Left forelimb (tissue), 1 donor: ENCODE measurements at places on chromosomes 7 and 10.
A peak's percentile ranks its signal among the peaks of the same experiment; 100 is the strongest.

DNA sequence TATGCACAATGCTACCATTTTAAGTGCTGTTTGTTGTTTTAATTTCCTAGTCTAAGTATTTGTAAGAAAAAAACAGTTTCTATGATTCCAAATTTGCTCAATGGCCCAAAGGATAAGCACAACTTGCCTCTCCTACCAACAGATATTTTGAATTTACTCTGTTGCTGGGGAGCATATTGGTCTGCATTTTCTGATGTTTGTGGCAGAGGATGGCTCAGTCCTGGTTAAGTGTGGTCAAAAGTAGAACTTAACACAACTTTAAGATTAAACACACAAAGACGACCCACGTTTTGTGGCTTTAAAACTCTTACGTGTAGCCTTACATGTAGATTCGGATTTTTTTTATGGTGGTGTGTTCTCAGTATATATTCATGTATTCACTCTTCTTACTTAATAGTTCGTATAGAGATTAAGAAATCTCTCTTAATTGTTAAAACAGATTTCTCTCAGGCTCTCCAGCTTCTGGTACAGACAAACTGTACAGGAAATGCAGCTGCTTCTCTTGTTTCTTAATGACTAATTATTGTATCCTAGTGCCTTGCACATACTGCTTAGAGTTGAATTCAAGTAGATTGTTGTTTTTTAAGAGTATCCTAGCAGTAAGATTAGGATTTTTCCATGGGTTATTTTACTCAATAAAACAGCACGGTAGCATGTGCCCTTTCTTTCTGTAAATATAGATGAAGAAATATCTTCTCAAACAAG is 86.2 kb downstream of the GPR85 start:
- no peak for DNase-seq

- DNase-seq: no peak
Measured at GRCh38 chr10:5168897-5169420, 16.0 kb downstream of the AKR1C8 start.

DNA sequence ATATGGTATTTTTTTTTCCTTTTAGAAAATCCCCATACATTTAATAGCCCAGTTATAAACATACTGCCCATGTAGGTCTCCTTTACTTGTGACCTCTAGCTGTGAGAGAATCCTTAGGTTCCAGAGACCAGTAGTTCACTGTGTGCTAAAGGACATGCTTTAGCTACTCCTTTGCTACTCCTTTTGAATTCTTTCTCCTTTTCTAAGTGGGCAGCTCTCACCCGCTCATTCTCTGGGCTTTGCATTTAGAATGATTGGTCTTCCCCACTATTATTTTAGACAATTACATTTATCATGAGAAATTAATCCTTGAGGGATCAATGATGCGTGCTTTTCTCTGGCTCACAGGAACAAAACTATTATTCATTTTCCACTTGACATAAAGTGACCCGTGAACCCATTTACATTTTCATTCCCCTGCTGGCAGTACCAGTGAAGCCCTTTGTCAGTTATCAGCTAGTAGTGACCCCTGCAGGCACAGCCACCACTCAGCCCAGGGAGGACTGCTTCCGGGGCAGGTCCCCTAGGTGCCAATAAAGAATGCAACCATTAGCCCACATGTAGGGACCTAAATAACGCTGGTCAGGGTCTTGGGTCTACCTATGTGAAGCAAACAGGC is 844.3 kb downstream of the CNTNAP2 start:
- DNase-seq: no peak

GRCh38 chr7:150852371-150852905 is at the start of gene AOC1:
Gene AOC1 (plus strand): TSS chr7:150852517. CDS start chr7:150856471, 3,954 bp downstream.
- DNase-seq: no peak

GRCh38 chr10:34811126-34811967 is 3.7 kb downstream of the PARD3 start:
- no peak for DNase-seq

- DNase-seq: no peak
Measured at GRCh38 chr7:117195361-117196029, 127.4 kb downstream of the WNT2 start.

DNA sequence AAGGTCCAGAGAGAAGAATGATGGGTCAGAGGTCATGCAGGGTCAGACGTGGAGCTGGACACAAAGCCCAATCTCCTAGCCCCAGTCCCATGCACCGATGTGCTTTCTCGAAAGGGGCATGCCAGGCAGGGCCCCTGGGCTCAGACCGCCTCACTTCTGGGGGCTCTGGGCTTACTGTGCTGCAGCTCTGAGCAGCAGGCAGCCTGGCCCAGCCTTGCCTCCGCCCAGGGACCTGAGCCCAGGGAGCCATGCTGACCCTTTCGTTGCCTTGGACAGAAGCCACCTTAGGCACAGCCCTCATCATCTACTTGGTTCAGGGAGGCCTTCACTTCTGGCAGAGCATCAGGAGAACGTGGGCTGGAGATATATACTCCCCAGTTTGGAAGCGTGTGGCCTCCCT is 161.2 kb downstream of the GRK5 start:
- no peak for DNase-seq

DNA sequence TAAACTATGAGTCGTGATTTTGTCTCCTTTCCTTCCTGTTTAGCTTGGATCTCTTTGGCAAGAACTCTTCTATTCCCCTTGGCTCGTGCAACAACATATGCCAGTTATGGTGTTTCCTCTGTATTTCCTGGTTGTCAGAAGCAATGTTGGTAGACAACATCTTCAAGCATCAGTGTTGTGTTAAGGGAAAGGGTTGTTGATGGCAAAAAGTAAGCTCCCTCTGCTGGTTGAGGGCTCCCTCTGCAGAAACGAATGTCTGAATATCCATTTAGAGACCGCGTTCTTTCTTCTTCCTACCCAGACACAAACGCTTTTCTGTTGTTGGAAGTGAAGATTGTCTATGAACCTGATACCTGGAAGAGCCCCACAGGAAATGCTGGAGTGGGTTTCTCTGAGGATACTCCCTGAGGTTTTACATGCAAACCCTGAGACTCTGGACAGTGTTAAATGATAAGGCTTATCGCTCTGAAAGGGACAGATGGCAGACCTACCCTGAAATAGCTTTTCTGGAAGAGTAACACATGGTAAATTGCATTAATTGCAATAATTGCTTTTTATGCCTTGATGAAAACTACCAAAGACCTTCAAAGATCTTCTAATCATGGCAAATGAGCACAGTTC is 23.5 kb upstream of the C1QL3 start:
- DNase-seq: no peak

DNA sequence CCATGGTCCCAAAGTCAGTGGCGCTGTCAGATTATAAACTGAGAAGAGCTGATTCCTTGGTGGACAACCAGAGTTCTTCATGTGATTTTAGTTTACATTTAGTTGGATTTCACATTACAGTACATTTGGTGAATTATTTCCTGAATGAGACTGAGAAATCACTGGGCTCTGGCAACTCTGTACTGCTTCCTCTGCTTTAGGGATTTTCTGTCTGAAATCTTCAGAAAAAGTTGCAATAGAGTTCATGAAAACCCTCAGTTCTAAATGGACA is 242.6 kb downstream of the BICC1 start:
- DNase-seq: no peak

DNA sequence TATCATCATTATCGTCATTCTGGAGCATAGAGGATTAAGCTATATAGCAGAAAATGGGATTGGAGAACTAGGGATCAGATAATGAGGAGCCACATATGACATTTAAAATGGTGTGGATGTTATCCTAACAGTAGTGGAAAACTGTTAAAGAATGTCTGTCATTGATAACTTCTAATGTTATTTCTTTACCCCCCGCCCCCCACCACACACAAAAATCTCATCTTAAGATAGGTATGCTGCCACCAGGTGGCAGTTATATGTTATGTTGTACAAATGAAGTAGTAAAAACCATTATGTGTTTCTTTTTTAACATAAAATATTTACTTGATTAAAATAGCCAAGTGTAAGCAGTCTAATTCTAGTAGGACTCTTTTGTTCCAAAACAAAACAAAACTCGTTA is 13.0 kb downstream of the AKAP9 start:
- no peak for DNase-seq

DNA sequence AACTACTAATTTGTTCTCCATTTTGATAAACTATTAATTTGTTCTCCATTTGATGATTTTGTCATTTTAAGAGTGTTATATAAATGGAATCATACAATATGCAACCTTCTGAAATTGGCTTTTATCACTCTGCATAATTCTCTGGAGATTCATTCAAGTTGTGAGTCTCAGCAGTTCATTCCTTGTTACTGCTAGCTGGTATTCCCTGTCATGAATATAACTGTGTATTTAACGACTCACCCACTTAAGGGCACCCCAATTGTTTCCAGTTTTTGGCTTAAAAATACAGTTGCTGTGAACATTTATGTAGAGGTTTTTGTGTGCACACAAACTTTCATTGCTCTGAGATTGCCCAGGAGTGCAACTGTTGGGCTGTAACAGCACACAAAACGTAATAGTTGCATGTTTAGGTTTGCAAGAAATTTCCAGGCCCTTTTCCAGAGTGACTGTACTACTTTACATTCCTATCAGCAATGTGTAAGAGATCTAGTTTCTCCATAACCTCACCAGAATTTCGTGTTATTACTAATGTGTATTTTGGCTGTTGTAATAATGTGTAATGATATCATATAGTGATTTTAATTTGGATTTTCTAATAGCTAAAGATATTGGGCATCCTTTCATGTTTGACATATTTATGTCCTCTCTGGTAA is 153.2 kb upstream of the ADCY1 start:
- DNase-seq: no peak

DNA sequence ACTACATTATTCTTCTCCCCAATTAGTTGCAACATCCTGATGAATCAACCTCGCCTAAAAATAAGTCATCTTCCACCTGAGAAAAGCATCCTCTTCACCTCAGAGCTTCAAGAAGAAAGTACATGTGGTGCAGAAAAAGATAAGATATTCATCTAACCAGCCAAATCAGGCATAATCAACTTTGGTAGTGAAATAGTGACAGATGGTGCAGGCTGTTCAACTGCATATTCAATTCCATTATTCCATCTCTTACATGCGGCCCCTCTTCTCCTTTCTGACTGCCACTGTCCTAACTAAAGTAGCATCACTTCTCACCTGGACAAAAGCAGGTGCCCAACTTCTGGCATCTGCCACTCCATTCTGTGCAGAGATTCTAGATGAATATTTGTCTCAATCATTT is 148.4 kb upstream of the STEAP1 start:
- DNase-seq: no peak

GRCh38 chr10:70306886-70307520 is 23.2 kb upstream of the NPFFR1 start:
- no peak for DNase-seq

GRCh38 chr10:99671386-99671785 is 12.1 kb downstream of the ENTPD7 start:
- no peak for DNase-seq

DNA sequence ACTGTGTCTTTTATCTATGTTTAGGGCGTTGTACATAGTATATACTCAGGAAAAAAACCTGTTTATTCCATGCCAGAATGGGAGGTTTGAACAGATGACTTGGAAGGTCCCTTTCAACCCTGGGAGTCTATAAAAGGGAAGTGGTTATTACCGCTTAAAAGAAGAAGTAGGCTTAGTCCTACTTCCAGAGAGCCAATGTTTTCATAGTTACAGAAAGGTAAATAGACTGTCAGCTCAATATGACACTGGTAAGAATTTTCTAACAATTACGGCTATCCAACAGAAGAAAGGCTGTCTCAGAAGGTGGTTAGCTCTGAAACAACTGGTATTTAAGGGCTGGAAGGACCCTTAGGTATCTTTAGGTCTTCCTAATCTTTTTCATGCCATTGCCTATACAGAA is 1.1 kb upstream of the TFAM start:
- DNase-seq: no peak

GRCh38 chr10:88309365-88309764 is 273.8 kb downstream of the RNLS start:
- DNase-seq: no peak

- no peak for DNase-seq
Measured at GRCh38 chr10:88802523-88803285, at the start of gene LIPM. Gene LIPM (plus strand): TSS chr10:88802730. CDS start chr10:88802897, 167 bp downstream.

GRCh38 chr10:75037171-75038153 is 74.0 kb upstream of the SAMD8 start:
- DNase-seq: no peak

DNA sequence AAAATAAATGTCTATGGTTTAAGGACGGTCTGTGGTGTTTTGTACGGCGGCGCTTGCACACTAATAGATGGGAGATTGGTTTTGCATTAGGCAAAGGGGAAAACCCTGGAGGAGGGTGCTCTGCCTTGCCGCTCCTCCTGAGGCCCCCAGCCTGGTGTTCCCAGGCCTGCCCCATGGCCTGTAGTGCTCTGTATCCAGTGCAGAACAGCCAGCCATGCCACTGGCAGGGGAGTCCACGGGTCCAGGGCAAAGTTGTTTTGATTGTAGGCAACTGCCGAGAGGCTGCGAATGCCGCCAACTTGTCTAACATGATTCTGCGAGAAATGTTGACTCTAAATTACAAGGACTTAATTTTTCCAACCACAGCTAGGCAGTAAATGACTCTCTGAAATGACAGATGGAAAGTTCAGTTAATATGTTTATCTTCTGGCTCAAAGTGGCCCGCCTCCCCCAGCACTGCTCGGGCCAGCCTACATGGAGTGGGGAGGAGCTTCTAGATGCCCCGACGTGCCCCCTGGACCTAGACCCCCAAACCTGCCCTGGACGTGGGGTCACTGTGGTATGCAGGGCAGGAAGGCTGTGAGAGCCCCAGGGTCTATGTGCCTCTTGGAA is 104.6 kb upstream of the GDF10 start:
- no peak for DNase-seq

DNA sequence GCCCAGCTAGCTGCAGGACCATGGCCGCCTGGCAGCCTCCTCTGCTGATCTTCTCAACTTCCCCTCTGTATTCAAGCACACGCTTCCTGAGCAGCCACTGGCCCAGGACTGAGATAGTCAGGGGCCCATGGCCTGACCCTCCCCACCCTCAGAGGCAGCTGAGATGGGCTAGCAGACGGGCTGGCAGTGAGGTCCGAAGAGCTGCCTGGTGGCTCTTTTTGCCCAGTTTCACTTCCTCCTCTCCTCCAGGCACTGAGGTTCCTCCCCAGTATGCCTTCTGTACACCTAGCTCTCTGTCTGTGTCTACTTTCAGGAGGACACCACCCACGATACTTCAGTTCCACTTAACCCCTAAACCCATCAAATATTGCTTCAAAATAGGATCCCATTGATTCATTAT is 395.6 kb downstream of the TNS3 start:
- DNase-seq: no peak

GRCh38 chr7:30159698-30160143 is 24.9 kb downstream of the MTURN start:
- no peak for DNase-seq

- peak; percentile 55 for DNase-seq
Measured at GRCh38 chr10:78604286-78604685, 464.5 kb upstream of the ZMIZ1 start.

- DNase-seq: no peak
Measured at GRCh38 chr10:52376694-52377354, 62.7 kb downstream of the DKK1 start.

- no peak for DNase-seq
Measured at GRCh38 chr10:6665847-6666246, 85.8 kb upstream of the PRKCQ start.
